ENCODE measurements at places on chromosomes 7 and 10.

DNA sequence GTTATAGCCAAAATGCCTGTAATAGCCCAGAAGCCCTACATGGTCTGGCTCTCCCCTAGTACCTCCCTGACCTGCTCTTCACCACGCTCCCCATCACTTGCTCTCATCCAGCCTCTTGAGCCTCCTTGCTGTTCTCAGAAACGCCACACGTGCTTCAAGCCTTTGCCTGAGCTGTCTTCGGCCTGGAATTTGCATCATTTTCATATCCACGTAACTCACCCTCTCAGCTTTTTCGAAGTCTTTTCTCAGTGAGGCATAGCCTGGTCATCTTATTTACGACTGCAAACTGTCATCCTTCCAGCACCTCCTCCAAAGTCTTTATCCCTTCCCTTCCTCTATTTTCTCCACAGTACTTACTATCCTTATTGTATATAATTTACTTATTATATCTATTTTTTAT, 151.0 kb upstream of the AHR start:
- no peak for DNase-seq

- no peak for DNase-seq
Measured at GRCh38 chr7:150787321-150788281, 12.6 kb downstream of the TMEM176B start.

DNA sequence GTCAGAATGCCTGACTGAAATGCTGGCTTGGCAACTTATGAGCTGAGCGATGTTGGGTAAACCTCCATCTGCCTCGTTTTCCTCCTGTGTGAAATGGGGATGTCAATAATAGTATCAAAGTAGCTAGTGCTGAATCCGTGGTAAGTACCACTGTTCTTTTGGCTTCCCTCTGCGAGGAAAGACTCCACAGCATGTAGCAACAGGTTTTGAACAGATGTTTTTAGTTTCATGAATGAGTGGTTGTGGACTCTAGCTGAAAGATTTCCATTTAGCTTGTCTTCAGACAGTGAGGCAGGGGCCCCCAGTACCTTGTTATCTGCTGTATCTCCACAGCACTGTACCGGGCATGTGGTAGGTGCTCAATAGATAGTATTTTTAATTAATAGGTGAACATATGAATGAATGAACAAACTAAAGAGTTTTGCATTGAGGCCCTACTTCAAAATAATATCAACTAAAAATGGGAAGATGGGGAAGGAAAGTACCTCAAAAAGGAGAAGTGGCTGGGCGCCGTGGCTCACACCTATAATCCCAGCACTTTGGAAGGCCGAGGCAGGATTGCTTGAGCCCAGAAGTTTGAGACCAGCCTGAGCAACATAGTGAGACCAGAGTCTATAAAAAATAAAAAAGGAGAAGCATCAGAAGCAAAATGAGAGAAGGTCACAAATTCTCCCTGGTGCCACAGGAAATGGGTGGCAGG, 5.6 kb upstream of the DLG5 start:
- no peak for DNase-seq

DNA sequence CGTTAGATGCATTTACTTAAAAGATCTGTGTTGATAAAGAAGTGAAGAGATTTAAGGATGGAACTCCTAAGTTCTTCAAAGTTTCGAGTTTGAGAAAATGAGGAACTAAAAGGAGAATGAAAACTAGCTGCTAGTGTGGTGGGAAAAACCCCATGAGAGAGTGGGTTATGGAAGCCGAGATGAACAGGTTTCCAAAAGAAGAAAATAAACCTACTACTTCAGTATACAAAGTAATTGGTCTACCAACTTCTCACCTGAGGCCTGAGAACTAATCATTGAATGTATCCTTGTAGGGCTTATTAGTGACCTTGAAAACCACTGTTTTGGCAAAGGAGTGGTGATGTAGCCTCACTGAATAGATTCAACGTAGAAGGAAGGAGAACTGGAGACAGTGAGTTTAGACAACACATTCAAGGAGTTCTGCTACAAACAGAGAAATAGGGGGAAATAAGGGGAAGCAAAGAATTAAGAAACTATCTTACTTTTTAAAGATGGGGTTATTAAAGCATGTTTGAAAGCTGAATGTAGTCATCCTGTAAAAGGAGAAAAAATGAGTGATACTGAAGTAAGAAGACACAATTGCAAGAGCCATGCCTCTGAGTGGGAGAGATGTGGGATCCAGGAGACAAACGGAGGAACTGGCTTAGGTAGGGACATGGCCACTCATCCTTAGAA, 50.8 kb downstream of the CH25H start:
- no peak for DNase-seq

DNA sequence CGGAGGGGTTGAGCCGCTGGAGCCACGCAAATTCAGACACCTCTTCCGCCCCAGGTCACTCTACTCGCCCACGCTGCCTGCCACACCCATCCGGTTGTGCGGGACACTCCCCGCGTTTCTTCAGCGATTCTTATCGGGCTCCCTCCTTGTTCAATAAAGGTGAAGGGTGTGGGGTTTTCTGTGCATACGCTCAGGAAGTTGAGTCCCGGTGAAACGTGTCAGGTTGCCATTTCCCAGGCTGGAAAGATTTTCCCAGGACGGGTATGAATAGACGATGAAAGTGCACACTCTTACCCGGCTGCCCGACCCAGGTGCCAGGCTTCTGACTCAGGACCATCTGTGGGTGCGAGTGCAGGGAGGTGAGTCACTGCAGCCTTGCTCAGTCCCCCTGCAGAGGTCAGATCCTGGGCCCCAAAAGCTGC, 22.0 kb downstream of the KLF6 start:
- DNase-seq = no peak

DNA sequence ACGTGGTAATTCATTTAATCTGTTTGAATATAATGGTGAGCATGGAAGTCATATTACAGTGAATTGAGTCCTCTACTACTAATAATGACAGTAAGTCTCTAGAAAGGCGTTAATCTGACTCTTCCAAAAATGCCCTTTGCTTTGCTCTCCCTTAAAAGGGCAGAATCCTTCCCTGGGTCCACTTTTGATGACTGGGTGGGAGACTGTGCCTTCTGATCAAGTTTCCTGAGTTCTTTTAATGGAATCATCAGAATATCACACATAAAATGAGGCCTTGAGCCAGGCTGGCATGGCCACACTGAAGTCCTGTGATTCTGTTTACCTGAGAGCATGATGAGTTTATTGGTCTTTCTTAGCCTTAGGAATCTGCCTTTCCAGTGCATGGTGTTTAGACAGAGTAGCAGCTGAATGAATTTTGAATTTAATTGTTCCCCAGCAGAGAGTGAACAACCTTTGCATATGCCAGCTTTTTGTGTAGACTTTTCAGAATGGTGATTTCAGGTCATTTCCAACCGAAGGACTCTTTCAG, 33.3 kb downstream of the PAPSS2 start:
- DNase-seq = no peak

- no peak for DNase-seq
Measured at GRCh38 chr7:49618028-49618427, 155.4 kb upstream of the VWC2 start.

GRCh38 chr7:37932543-37932942, 12.1 kb downstream of the EPDR1 start:
- no peak for DNase-seq

DNA sequence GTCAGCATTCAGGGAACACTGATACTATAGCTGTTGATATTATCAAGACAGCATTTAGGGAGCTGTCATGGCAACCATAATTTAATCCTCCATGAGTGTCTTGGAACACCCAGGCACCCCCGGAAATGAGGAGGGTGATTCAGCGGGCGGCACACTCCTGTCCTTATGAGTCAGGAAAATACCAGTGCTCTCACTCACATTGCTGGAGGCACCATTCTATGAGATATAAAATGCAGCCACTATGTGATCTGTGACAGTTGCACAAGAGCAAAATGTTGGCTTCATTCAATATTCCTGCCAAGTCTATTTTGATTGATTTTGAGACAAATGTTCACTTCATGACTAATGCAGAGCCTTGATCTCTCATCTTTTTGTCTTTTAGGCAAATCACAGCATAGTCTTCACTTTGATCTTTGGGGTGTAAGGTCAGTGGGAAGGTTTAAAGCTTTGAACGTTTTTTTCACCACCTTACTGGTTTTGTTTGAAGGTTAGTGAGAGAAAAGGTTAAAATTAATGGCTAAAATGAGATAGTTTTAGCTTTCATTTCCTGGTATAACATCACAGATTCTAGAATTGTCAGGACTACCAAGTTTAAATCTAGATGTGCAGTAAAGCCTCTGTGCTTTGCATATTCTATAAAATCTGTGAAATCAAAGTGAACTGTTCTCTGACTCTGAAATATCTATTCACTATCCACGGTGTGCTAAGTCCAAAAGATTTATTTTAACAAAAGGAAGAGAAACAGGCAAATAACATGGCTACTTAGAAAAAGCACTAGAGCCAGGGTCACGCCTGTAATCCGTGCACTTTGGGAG, 12.4 kb upstream of the ARHGAP12 start:
- DNase-seq = no peak

DNA sequence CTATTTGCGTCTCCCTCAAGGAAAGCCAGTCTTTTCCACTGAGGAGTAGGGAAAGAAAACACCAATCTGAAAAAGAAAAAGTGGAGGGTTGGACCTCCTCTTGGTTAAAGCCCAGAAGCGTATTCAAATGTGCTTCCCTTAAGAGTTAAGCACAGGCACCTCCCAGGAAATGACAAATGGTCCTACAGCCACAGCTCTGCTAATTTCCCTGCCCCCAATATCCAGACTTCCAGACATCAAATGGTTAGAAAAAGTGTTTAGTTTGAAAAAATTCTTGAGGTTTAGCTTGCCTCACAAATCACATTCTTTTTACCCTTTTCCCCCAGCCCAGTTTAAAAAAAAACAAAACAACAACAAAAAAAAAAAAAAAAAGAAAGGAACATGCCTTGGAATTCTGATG, 19.0 kb upstream of the COL1A2 start:
- no peak for DNase-seq

DNA sequence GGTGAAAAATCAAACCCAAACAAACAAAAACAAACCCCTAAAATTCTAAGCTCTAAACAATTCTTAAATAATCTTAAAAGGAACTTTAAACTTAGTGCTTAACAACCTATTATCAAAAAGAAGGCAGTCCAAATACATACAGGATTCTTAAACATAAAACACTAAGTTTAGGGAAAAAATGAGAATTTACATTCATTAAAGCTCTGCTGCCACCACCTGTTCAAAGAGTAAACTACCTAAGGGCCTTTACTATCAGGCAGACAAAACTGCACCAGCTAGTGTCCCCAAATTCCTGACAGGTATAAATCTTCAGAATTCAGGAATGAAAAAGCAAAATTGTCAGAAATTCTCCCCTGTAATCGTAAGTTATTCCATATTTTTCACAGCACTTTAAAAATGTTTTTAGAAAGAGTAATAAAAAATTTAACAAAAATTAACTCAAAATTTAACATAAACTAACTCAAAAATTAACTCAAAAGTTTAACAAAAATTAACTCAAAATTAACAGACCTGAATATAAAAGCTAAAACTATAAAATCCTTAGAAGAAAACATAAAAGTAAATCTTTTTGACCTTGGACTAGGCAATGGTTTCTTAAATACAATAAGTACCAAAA, 55.1 kb downstream of the PDZD8 start:
- DNase-seq = no peak

GRCh38 chr10:17003151-17003550, 126.5 kb downstream of the CUBN start:
- no peak for DNase-seq

GRCh38 chr10:65670087-65670486, 1255.7 kb upstream of the LRRTM3 start:
- no peak for DNase-seq

- DNase-seq = no peak
Measured at GRCh38 chr10:133405272-133405671, 11.3 kb downstream of the MTG1 start.

DNA sequence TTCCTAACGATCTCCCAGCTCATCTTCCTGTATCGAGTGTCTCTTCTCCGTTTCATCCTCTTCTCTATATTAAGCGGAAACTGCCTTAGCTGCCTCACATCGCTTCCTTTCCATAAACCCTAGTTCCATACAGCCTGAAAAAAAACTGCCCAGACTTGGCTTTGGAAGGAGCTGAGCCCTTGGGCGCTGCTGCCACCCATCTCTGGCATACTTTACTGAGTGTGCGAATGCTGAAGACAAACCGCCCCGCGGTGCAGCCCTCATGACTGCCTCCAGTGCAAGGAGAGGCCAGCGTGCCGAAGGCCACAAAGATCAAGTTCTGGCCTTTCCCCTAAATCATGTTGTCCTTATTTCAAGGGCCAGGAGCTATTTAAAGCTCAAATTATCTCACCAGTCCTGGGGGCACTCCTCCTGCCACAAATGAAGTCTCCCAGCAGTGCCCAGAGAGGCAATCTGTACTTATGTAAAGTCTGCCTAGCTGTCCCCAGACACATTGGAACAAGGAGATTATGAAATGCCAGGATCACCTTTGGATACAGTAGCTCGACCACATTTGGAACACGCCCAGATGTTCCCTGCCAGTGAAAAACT, 25.2 kb downstream of the YWHAG start:
- DNase-seq = no peak

DNA sequence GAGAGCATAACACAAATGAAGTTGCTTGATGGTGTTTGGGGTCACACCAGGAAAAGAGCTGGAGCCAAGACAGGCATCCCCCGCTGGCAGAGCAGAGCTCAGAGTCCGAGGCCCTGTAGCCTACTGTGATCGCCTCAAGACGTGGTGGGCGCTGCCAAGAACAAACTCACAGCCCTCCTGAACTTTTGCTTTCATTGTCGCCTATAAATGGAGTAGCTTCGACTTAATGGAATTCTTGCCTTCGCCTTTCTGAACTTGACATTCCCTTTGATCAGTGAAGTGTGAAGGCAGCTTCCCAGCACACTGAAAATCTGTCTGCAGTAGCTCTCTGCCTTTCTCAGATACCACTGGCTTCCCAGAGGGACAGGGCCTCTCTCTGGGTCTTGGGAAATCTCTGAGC, 21.3 kb downstream of the CPXM2 start:
- DNase-seq = no peak

DNA sequence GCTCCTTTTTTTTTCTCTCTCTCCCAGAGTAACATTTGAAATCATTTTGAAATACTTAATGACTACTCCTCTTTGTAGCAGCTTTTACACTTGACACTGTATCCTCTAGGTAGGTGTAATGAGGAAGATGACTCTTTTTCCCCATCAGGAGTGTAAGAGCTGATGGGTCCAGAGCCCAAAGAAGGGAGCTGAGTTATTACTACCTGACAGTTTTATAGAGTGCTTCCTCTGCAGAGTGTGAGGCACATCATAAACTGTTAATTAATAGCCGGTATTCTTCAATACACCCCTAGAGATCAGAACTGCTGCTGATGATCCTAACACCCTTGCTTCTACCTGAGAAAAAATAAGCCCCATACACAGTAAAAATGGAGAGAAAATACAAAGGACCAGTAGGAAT, 279.8 kb upstream of the SEMA3A start:
- DNase-seq = no peak

GRCh38 chr7:94532676-94533075, 23.1 kb downstream of the CASD1 start:
- DNase-seq = no peak

GRCh38 chr7:16293669-16294425, 127.5 kb downstream of the CRPPA start:
- DNase-seq = no peak

Measured in hypothalamus (tissue), 51 donors.